ENCODE measurements at places on chromosomes 7 and 10.

- H3K4me1 ChIP-seq, result no peaks in the 10 kb centered on the region
- peak; percentile 3 for DNase-seq
- no peak overlapping the region for H3K4me3 ChIP-seq
- no peaks in the 10 kb centered on the region for H3K27me3 ChIP-seq
- H3K36me3 ChIP-seq, result no peaks in the 10 kb centered on the region
- H3K27ac ChIP-seq, result no peak overlapping the region
Measured at GRCh38 chr10:22899307-22899706, 28.5 kb upstream of the ARMC3 start.

DNA sequence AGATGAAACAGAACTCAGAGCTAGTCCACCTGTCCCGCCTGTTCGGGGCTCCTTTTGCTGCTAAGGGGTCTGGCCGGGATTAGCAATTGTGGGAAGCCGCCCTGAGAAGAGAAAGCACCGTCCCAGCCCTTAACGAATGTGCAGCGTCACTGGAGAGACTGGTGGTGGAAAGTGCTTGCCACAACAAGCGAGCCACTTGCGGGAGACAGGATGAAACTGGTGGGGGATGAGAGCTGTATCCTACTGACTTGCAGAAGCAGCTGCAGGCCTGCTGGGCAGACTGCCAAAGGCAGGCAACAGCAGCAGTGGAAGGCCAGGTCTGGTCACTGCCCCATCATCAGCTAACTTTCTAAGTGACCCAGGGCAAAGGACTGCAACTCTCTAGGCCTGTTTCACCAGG is 95.4 kb downstream of the FAM53B start:
- H3K4me3 ChIP-seq, result no peak overlapping the region
- peak overlapping the region; percentile 29 for H3K27ac ChIP-seq
- peaks cover 27% of the 10 kb centered on the region for H3K4me1 ChIP-seq

DNA sequence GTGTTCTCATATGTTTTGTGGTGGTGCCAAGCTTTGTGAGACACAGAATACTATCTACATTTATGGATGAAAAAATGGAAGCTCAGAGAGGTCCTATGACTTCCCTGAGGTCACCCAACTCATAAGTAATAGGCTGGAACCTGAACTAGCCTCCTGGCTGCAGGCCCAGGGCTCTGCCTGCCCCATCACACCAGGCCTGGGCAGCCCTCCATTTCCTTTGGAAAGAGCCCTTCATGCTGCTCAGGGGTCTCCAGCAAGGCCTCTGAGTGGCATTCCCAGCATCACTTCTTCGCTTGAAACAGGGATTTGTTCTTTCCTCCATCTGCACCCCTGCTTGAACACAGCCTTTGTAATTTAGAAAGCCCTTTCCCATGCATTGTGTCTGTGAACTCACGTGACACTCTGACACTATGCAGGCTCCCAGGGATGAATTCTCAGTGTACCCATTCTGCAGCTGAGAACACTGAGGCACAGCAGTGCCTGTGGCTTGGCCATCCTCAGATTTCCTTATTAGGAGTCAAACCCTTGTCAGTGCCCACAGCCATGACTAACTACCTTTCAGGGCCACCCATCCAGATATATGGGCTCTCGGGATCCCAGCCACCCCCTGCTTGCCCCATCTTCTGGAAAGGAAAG is 127.8 kb upstream of the PPIF start:
- peaks cover 40% of the 10 kb centered on the region for H3K4me1 ChIP-seq
- DNase-seq, result no peak
- H3K27ac ChIP-seq, result peak overlapping the region; percentile 51
- no peak overlapping the region for H3K4me3 ChIP-seq
- peaks cover 25% of the 10 kb centered on the region for H3K36me3 ChIP-seq

DNA sequence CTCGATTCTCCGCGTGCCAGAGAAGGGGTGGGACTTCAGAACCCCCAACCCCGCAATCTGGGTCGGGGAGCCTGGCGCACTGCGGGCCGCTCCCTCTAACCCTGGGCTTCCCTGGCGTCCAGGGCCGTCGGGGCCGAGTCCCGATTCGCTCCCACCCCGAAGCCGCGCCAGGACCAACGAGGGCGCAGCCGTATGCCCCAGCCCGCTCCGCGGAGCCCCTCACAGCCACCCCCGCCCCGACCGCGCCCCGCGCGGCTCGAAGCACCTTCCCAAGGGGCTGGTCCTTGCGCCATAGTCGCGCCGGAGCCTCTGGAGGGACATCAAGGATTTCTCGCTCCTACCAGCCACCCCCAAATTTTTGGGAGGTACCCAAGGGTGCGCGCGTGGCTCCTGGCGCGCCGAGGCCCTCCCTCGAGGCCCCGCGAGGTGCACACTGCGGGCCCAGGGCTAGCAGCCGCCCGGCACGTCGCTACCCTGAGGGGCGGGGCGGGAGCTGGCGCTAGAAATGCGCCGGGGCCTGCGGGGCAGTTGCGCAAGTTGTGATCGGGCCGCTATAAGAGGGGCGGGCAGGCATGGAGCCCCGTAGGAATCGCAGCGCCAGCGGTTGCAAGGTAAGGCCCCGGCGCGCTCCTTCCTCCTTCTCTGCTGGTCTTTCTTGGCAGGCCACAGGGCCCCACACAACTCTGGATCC is at the start of gene LEP:
Gene LEP, plus strand, starts transcription at position 583 of the 691 bp plus-strand sequence. CDS start 10,741 bp downstream, outside the sequence.
- no peak for DNase-seq
- no peak within 1 kb of the TSS for H3K27ac ChIP-seq
- H3K36me3 ChIP-seq, result no peaks in the 10 kb centered on the region

GRCh38 chr10:88505680-88506215 is 77.4 kb downstream of the RNLS start:
- H3K4me1 ChIP-seq, result no peaks in the 10 kb centered on the region
- H3K36me3 ChIP-seq, result no peaks in the 10 kb centered on the region
- H3K27ac ChIP-seq, result no peak overlapping the region
- H3K4me3 ChIP-seq, result no peak overlapping the region
- DNase-seq, result no peak

GRCh38 chr10:13816195-13816925 is 229.6 kb downstream of the PRPF18 start:
- H3K36me3 ChIP-seq, result no peaks in the 10 kb centered on the region
- H3K4me1 ChIP-seq, result peaks cover 10% of the 10 kb centered on the region
- H3K27ac ChIP-seq, result peak overlapping the region; percentile 43
- H3K27me3 ChIP-seq, result no peaks in the 10 kb centered on the region
- DNase-seq, result peak; percentile 99

DNA sequence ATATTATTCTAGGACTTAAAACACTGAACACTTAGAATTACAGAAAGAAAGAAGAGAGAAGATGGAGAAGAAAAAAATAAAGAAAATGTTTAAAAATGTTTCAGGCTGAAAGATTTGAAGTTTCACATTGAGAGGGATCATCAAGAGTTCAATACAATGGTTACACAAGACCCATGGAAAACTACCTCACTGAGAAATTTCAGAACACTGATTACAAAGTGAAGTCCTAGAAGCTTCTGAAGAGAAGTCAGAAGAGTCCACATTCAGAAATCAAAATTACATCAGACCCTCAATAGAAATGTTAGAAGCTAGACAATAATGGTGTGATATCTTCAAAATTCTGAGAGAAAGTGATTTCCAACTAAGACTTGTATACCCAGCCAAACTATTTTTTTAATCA is 196.1 kb downstream of the MACC1 start:
- H3K36me3 ChIP-seq, result no peaks in the 10 kb centered on the region
- H3K4me1 ChIP-seq, result no peaks in the 10 kb centered on the region
- no peak overlapping the region for H3K27ac ChIP-seq

DNA sequence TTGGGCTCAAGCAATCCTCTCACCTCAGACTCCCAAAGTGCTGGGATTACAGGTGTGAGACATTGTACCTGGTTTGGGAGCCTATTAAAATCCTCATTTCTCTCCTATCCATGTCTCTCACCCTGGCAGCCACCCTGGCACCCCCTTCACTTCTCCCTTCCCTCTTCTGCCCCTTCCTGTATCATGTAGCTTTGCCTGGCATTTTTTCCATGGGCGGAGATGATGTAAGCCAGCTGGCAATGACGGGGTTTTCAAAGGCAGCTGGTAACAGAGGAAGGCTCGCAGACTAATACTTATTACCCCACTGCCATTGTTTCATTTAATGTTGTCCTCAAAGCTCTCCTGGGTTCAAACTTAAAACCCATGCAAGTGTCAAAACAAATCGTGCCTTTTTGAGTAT is 61.9 kb downstream of the RGS10 start:
- H3K27me3 ChIP-seq, result peaks cover 21% of the 10 kb centered on the region
- H3K4me3 ChIP-seq, result no peak overlapping the region
- no peak overlapping the region for H3K27ac ChIP-seq
- peak; percentile 59 for DNase-seq
- no peaks in the 10 kb centered on the region for H3K36me3 ChIP-seq

GRCh38 chr10:86968271-86968993 is at the start of gene ADIRF:
TSS of gene ADIRF (plus strand) at chr10:86968482. CDS start at chr10:86968545, 63 bp downstream.
- peak within 1 kb of the TSS; percentile 74 for H3K4me3 ChIP-seq
- H3K4me1 ChIP-seq, result peaks cover 35% of the 10 kb centered on the region
- no peak for DNase-seq
- peak within 1 kb of the TSS; percentile 99 for H3K27ac ChIP-seq

- H3K4me1 ChIP-seq, result no peaks in the 10 kb centered on the region
- no peaks in the 10 kb centered on the region for H3K36me3 ChIP-seq
- no peak for DNase-seq
- H3K27me3 ChIP-seq, result no peaks in the 10 kb centered on the region
- H3K27ac ChIP-seq, result no peak overlapping the region
Measured at GRCh38 chr7:126657599-126658358, 595.0 kb downstream of the GRM8 start.

DNA sequence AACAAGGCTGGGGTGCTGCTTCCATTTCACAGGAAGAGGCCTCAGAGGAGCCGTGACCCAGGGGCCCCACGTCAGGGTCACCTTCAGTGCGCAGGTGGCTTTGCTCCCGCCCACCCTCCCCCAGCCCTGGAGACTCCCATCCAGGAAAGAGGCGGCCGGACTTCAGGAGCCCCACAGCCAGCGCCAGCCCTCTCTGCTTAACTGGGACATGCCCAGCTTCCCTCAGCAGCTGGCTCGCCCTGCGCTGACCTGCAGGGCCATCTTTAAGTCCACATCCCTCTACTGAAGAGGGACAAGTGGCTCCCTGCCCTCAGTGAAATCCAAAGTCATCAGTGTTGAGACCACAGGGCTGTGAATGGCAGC is 141.9 kb upstream of the PPP2R2D start:
- H3K27ac ChIP-seq, result no peak overlapping the region
- no peak for DNase-seq
- H3K36me3 ChIP-seq, result no peaks in the 10 kb centered on the region
- H3K27me3 ChIP-seq, result no peaks in the 10 kb centered on the region

- no peak overlapping the region for H3K4me3 ChIP-seq
- H3K27ac ChIP-seq, result no peak overlapping the region
- peak; percentile 45 for DNase-seq
- no peaks in the 10 kb centered on the region for H3K4me1 ChIP-seq
- no peaks in the 10 kb centered on the region for H3K36me3 ChIP-seq
- no peaks in the 10 kb centered on the region for H3K27me3 ChIP-seq
Measured at GRCh38 chr7:31633894-31634494, 53.0 kb upstream of the PPP1R17 start.

- DNase-seq, result peak; percentile 59
- no peaks in the 10 kb centered on the region for H3K27me3 ChIP-seq
- no peaks in the 10 kb centered on the region for H3K36me3 ChIP-seq
Measured at GRCh38 chr10:36538953-36539586, 586.3 kb upstream of the ANKRD30A start.

DNA sequence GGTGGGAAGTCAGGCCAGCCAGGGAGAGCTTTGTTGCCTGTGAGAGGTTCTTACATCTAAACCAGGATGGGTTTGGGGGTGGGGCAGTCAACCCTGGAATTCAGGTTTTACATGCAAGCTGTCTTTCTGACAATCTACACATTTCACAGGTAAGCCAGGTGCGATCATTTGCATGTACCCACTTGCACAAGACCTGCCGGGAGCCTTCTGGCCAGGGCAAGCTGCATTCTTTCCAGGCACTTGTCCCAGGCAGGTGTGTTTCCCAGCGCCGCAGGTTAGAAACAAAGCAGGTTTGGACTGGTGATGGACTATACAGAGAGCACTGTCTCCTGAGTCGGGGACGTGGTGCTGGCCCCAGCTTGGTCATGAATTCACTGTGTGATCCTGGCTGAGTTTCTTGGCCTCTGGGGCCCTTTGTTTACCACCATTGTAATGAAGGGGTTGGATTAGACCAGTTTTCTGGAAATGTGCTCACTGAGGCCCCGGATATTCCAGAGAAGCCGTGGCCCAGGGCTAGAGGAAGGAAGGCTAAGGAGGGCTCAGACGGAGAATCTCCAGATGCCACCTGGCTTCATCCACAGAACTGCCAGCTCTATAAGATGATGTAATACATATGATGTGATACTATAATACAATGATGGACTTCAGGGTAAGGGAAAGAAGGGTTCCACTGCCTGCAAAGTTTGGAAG is 205.2 kb upstream of the SVIL start:
- no peak overlapping the region for H3K4me3 ChIP-seq
- no peaks in the 10 kb centered on the region for H3K4me1 ChIP-seq
- H3K27ac ChIP-seq, result no peak overlapping the region
- H3K36me3 ChIP-seq, result no peaks in the 10 kb centered on the region
- DNase-seq, result no peak
- H3K27me3 ChIP-seq, result no peaks in the 10 kb centered on the region

GRCh38 chr10:112059220-112059619 is 124.3 kb downstream of the GPAM start:
- DNase-seq, result no peak
- H3K4me1 ChIP-seq, result no peaks in the 10 kb centered on the region
- H3K36me3 ChIP-seq, result no peaks in the 10 kb centered on the region
- H3K4me3 ChIP-seq, result no peak overlapping the region
- no peak overlapping the region for H3K27ac ChIP-seq
- H3K27me3 ChIP-seq, result no peaks in the 10 kb centered on the region

DNA sequence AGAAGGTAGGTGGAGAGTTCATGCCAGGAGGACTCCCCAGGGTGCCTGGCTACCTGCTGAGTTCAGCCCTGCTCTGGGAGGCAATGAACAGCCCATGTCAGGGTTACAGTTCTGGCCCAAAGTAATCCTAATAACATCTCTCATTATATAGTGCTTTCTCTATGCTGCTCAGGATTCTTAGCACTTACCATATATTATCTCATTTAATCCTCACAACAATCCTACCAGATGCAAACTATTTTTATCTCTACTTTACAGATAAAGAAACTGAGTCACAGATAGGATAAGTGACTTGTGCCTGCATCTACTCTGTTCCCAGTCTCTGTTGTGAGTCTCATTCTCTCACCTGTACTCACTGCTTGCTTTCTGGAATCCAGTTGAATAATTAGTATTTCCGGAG is 105.1 kb upstream of the NFE2L3 start:
- H3K27me3 ChIP-seq, result no peaks in the 10 kb centered on the region
- no peak for DNase-seq
- H3K4me3 ChIP-seq, result no peak overlapping the region
- no peaks in the 10 kb centered on the region for H3K4me1 ChIP-seq
- H3K27ac ChIP-seq, result no peak overlapping the region

GRCh38 chr10:128083191-128083895 is 42.9 kb downstream of the MKI67 start:
- no peaks in the 10 kb centered on the region for H3K27me3 ChIP-seq
- H3K4me1 ChIP-seq, result no peaks in the 10 kb centered on the region
- no peak overlapping the region for H3K27ac ChIP-seq
- no peaks in the 10 kb centered on the region for H3K36me3 ChIP-seq
- DNase-seq, result no peak

Measured in fibroblast of lung (primary cell).